Karpas-422 (cell line): ENCODE measurements at places on chromosomes 13 and 19. TPM values are rescaled to one million over a fixed set of nuclear protein-coding genes. Genes with fewer than 3 reads are reported as not detected.

PRKACA gene
- 24.0 and 26.5 TPM in 2 replicates for total RNA-seq

KLF5 gene
- total RNA-seq = 1.9 and 2.3 TPM in 2 replicates

CPAMD8 gene
- not detected in 2 replicates for total RNA-seq

SMIM17 gene
- total RNA-seq = 0.19 and 0.32 TPM in 2 replicates

GJB6 gene
- not detected in 2 replicates for total RNA-seq

CYP4F2 gene
- total RNA-seq = not detected in 2 replicates

LCP1 gene
- 352 and 415 TPM in 2 replicates for total RNA-seq

FPR1 gene
- total RNA-seq = 5.8 and 14.8 TPM in 2 replicates

OVOL3 gene
- total RNA-seq = 1.6 and 3.1 TPM in 2 replicates

ZNF333 gene
- total RNA-seq = 22.2 and 27.9 TPM in 2 replicates

NDUFA7 gene
- 85.1 and 94.9 TPM in 2 replicates for total RNA-seq

ZNF30 gene
- 6.3 and 8.5 TPM in 2 replicates for total RNA-seq

MAP4K1 gene
- total RNA-seq = 262 and 352 TPM in 2 replicates

- DNase-seq = no peak
Observed at GRCh38 chr13:29551214-29551613, 44.3 kb downstream of the SLC7A1 start.

- no peak for DNase-seq
Observed at GRCh38 chr19:5932609-5933262, 18.7 kb downstream of the CAPS start.

DNA sequence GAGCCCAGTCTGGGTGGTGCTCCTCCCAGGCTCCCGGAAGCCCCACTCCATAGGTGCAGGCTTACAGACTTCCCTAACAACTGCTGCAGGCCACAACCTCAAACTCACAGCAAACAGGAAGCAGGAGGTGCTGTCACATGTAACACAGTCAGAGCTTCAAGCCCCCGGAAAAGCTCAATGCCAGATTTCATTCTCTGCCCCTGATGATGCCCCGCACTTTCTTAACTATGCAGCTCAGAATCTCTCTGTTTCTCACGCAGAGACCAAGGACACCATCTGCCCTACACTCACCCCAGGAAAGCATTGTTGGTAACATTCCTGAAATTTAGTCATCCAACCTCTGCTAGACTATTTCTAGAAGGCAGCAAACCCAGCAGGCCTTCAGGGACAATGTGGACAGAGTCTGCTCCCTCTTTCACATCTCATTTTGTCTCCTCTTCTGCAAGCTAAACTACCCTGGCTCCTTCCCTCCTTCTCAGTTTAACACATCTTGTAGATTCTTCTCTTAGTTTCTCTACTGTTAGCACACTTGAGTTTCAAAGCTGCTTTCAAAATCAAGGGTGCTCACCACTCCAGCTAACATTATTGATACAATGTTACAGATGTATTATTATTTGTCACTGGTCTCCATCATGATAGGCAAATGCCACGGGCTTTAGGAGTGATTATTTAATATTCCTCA, 162.5 kb downstream of the KCTD12 start:
- DNase-seq = no peak

DNA sequence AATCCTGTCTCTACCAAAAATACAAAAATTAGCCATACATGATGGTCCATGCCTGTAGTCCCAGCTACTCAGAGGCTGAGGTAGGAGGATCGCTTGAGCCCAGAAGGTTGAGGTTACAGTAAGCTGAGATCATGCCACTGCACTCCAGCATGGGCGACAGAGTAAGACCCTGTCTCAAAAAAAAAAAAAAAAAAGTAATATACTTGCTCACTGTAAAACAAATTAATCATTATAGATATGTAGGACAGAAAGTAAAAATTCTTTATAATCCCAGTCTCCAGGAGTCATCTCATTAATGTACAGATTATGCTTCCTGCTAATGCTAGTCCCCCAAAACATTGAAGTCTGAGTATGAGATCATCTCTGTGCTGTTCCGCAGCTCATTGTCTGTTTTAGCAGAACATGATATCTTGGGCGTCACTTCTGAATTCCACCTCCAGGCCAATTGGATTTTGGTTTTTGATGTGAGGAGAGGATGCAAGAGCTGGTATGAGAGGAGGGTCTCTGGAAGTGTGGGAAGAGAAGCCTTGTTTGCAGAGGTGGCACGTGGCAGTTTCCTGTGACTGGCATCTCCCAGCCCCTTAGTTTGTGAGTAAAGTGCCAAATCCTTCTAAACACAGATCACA, 75.4 kb upstream of the NPAS1 start:
- DNase-seq = no peak

- DNase-seq = peak; percentile 87
Observed at GRCh38 chr19:42313096-42313839, at the start of gene TMEM145. TMEM145 (plus strand) TSS chr19:42313309; CDS start chr19:42313377, 68 bp downstream.

GRCh38 chr13:21077788-21078353, 16.5 kb upstream of the LATS2 start:
- no peak for DNase-seq

DNA sequence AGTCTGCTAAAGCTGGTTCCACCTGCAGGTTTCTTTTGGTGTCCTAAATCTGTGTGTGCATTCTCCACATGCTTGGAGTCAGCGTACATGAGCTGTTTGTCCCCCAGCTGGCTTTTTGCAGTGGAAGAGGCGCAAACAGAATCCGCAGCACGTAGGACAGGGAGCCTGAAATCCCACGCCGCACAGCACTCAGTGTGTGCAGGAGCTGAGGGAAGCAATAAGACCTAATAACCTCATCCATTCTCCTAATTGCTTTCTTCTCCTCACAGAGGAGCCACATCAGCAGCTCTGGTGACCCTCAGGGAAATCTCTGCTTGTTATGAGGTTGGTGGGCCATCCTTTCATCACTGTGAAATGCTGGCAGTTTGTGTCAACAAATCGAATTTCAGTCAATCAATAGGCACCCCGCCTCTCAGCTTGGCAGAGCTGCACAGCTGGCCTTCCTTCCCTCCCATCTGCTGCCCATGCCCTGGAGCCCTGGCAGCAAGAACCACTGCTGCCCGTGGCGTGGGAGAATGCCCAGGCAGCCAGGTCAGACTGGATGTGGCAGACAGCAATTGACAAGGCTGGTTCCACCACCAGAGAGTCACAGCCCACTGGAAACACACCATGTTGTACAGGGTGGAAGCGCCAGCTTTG, 136.7 kb downstream of the ZDHHC20 start:
- DNase-seq = no peak

GRCh38 chr13:75666646-75667351, 30.7 kb downstream of the LMO7 start:
- no peak for DNase-seq

GRCh38 chr13:107299717-107300116, 731.8 kb upstream of the ARGLU1 start:
- DNase-seq = no peak

- no peak for DNase-seq
Observed at GRCh38 chr13:25847145-25847544, 204.7 kb downstream of the SHISA2 start.

GRCh38 chr19:53780506-53780905, 43.6 kb downstream of the NLRP12 start:
- DNase-seq = no peak

DNA sequence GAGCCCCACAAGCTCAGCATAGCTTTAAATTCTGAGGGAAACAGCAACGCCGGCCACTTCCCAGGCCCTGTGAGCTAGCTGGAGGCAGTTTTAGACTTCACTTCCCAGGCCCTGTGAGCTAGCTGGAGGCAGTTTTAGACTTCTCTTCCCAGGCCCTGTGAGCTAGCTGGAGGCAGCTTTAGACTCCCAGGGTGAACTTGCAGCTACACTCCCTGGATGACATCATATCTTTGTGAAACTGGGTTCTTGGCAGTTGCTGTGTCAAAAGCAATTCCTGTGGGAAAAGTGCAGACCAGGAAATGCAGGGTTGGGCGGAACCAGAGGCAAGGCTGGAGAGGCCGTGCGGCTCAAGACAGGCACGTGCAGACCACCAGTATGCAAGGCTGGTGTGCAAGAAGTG, 12.7 kb downstream of the SOX1 start:
- no peak for DNase-seq

DNA sequence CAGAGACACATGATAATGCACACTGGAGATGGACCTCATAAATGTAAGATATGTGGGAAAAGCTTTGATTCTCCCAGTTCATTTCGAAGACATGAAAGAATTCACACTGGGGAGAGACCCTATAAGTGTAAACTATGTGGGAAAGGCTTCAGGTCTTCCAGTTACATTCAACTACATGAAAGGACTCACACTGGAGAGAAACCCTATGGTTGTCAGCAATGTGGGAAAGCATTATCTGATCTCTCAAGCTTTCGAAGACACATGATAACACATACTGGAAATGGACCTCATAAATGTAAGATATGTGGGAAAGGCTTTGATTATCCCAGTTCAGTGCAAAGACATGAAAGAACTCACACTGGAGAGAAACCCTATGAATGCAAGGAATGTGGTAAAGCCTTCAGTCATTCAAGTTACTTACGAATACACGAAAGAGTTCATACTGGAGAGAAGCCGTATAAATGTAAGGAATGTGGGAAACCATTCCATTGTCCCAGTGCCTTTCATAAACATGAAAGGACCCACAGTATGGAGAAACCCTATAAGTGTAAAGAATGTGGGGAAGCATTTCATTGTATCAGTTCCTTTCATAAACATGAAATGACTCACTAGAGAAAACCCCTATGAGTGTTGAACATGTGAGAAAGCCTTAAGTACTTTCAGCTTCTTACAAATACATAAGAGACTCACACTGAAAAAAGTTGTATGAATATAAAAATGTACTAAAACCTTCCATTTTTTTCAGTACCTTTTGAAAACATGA, 14.7 kb downstream of the ZNF441 start:
- DNase-seq = no peak

GRCh38 chr19:18299654-18300053, 18.2 kb upstream of the JUND start:
- no peak for DNase-seq

- DNase-seq = no peak
Observed at GRCh38 chr13:111270126-111270525, 50.3 kb upstream of the TEX29 start.

GRCh38 chr19:815775-816499, 5.8 kb downstream of the PLPPR3 start:
- DNase-seq = no peak

- no peak for DNase-seq
Observed at GRCh38 chr19:32866564-32867265, 2.9 kb downstream of the SLC7A9 start.

- DNase-seq = no peak
Observed at GRCh38 chr13:98216135-98216565, 39.1 kb upstream of the RNF113B start.

DNA sequence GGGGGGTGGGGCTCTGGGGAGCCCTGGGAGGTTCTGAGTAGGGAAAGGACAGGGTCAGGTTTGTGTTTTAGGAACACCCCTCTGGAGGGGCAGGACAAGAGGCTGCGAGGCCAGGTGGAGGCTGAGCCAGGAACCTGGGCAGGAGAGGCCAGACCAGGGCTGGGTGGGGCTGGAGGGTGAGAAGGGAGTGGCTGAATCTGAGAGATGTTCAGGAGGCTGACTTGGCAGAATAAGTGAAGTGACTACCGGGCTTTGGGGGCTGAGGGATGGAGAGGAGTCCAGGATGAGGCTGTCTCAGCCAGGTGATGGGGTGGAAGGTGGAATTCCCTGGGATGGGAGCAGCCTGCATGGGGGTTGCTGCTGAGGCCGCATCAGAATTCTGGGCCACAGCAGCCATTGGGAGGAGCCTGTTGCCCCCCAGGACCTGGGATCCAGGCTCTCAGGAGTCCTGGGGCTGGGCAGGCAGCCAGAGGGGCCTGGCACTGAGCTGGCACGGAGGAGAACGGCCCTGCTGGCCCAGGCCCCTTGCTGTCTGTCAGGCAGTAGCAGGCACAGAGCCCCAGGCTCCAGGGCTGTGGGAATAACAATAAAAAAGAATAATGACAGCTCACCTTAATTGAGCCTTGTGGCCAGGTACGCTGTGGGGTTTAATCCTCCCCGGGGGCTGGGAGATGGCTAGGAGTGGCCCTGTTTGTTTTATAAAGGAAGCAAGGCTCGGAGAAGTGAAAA, 3.3 kb downstream of the PPP5C start:
- no peak for DNase-seq

DNA sequence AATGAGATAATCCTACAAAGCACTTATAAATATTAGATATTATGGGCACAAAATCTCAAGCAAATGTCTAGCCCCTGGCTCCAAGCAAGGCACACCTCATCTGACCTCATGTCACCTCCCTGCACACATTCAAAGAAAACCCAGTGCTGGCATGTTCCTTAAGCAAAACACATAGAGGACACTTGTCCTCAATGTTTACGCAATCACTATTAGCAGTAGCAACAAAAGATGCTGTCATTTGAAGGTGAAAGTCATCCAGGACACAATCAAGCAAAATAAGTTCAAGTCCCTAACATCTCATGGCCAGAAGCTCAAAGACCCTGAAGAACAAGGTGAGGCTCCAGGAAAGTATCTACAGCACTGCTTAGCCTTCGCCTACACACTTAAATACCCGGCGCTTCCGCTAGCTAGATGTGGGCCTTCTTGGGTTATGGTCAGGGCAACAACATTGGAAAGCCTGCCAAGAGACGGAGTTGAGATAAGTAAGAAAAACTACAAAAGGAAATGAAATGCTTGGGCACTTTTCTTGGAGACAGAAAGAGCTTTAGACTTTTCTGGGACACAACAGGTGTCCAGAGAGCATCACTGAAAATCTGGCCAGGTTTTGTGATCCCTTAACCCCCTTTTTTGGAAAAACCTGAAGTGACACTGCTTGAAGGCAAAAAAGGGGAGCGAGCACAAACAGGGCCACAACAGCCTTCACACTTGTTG, 85.7 kb downstream of the FOXO1 start:
- peak; percentile 61 for DNase-seq
